ENCODE measurements at places on chromosomes 4 and X.

DNA sequence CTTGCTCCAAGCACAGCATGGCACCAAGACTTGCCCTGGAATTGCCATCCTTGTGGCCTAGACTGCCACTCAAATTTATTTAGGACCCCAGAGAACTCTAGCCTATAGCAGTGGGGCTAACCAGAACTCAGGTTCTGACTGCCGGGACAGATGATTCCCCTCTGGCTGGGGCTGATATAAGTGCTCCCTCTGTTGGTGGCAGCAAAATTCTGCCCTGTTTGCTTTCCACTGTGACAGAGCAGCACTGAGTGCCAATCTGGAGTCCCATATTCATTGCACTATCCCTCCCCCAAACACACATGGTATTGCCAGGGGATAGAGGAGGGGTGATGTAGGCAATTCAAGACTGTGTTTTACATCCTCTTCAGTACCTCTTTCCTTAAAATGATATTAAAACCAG is 1081.9 kb downstream of the FAT4 start:
- no peak for DNase-seq

DNA sequence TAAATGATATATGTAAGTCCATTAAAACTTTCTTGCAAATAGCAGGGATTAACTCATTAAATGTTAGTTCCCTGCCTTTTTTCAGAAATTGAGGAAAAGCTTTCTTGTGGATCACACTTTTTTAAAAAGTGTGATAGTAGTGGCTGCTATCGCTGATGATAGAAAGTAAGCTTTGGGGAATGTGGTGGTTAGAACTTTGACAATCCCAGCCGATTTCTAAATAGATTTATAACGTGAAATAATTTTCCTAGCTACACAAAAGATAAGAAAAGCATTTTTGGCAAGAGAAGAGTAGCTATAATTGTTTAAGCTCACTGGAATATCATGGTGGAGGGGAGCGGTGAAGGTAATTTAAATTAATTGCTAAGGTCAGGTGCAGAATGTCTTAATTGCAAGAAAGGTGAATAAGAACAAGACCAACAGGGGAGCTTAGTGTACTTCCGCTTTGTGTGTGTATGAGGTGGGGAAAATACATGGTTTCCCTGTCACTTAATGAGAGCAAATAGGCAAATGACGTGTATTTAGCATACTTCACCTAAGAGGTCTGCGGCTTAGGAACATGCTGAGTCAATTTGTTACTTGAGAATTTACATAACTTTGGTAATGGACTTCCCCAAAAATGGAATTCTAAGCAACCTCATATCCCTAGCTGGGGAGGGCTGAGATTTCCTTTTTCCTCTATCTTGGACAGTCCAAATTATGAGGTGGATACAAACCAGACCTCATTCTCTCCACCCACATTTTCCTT is 11.7 kb upstream of the IL21 start:
- no peak for DNase-seq

DNA sequence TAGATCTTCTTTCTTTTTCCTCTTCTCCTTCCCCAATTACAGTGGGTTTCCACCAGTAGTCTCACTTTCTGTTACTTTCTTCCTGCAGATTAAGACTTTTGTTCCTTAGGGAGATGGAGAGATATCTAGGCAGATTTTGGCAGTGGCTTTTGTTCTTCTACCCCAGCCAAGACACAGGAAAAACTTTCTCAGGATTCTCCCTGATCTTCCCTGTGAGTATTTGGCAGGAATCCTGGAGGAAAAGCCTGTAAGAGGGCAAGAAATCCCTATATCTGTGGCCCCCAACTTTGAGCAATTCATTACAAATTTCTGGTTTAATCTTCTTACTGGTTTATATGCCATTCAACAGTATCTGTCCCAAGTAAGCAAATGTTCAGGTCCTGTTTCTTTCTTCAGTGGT is 21.9 kb downstream of the SLC9A7 start:
- no peak for DNase-seq

GRCh38 chrX:49001521-49002090 is 458 bp downstream of the GRIPAP1 start:
- DNase-seq = peak; percentile 26

- DNase-seq = no peak
These were observed 11.3 kb downstream of the FRG2 start for GRCh38 chr4:190015538-190016368.

GRCh38 chr4:90375081-90375480 is 247.9 kb downstream of the CCSER1 start:
- DNase-seq = no peak

DNA sequence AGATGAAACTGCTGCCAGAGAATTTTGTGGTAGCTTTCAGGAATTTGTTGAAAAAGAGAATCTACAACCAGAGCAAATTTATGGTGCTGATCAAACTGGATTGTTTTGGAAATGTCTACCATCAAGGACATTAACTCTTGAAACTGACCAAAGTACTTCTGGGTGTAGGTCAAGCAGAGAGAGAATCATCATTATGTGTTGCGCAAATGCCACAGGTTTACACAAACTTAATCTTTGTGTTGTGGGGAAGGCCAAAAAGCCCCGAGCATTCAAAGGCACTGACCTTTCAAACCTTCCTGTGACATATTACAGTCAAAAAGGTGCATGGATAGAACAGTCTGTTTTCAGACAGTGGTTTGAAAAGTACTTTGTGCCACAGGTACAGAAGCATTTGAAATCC is 2.1 kb downstream of the TIGD2 start:
- DNase-seq = no peak

DNA sequence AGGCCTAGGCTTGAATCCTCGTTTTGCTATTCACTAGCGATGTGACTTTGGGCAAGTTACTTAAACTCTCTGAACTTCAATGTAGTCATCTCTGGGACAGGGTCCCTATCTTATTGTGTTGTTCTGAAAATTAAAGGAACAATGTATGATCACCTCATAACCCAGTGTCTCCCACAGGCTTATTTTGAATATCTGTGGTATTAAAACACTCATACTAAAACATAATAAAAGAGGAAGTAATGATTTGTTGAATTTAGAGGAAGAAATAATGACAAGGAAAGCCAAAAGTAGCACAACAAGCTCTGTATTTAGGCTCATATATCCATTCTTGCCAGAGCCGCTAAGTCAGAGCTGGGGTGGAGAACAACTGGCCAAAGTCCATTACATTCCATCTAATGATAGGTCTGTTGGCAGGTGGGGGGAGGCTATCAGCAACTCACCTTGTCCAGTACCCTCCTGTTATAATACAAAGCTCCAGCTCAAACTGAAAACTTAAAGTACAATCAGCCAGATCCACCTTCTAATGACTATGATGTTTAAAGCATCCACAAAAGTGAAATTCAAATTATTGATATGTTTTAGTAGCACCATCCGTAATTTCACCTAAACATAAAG is 64.5 kb upstream of the LSM6 start:
- no peak for DNase-seq

- DNase-seq = no peak
These were observed 238.6 kb downstream of the DCTD start for GRCh38 chr4:182678590-182678989.

- DNase-seq = no peak
These were observed 41.3 kb upstream of the IGFBP7 start for GRCh38 chr4:57151481-57151880.

DNA sequence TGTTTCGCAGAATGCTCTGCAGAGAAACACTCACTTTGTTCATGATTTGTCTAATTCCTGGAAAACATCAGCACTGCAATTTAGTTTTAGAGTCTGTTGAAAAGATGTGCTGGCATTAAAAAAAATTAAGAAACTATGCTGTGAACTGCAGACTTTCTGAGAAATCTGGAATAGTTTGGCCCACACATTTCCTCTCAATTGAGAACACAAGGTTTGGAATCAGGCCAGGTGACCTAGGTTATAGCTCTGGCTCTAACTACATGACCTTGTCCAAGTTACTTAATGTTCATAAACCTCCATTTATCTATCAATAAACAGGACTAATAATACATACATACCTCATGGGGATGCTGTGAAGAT is 61.4 kb upstream of the ENPEP start:
- DNase-seq = no peak

DNA sequence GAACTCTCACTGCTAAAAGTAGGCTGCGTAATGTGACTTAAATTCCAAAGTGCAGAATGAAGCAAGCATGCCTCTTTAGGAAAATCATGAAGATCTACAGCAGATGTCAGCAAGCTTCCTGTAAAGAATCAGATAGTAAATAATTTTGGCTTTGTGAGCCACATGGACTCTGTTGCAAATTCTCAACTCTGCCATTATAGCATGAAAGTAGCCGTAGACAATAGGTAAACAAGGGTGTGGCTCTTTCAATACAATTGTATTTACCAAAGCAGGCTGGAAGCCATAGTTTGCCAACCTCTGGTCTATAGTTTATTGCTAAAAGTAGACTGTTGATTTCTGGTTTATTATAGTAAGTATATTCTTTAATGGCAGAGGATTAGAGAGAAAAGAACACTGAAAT is 80.3 kb upstream of the FAM9B start:
- no peak for DNase-seq

DNA sequence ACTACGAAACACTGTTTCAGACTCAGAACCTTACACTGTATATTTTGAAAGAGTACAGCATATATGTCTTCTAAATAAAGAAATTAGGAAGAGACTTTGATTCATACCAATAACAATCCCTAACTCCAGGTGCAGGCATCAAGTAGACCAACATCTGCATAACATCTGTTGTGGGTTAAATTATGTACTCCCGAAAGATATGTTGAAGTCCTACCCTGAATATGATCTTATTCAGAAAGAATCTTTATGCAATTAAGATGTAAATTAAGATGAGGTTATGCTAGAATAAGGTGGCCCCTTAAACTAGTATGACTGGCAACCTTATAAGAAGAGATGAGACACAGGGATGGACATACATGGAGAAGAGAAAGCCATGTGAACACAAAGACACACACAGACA is 117.9 kb downstream of the INPP4B start:
- DNase-seq = no peak

- DNase-seq = peak; percentile 30
These were observed 3.5 kb upstream of the SLIT2 start for GRCh38 chr4:20248155-20248558.

GRCh38 chrX:142043196-142043595 is 139.5 kb downstream of the MAGEC1 start:
- DNase-seq = no peak

- DNase-seq = no peak
These were observed 46.2 kb downstream of the MAGEB5 start for GRCh38 chrX:26262121-26262523.

GRCh38 chr4:111602848-111603247 is 542.4 kb upstream of the FAM241A start:
- no peak for DNase-seq

GRCh38 chr4:133062851-133063250 is 86.2 kb upstream of the PCDH10 start:
- no peak for DNase-seq

GRCh38 chr4:80125252-80126177 is 52.5 kb upstream of the ANTXR2 start:
- DNase-seq = peak; percentile 20

DNA sequence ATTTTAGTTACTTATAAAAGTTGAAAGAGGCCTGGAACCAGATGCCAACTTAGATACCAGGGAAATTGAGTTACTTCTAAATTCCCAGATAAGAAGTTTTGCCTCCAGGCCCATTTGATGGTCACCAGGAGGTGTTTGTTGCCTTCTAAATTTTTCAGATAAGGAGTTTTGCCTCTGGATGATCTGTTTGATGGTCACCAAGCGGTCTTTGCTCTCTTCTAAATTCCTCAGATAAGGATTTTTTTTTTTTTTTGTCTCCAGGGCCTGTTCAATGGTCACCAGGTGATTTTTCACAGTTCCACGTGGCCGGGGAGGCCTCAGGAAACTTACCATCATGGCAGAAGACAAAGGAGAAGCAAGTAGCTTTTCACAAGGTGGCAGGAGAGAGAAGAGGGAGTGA is 66.5 kb downstream of the FAM9B start:
- DNase-seq = no peak

DNA sequence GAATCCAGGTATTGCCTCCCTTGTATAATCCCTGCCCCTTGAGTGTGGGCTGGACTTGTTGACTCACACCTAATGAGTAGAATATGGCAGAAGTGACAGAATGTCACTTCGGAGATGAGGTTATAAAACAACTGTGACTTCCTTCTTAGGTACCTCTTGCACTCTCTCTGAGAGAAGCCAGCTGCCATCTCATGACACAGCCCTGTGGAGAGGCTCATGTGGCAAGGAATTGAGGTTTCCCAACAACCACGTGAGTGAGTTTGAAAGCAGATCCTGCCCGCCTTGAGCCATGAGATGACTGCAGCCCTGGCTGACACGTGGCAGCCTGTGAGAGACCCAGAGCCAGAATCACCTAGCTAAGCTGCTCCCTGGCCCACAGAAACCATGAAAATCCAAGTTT is 13.5 kb downstream of the ASB11 start:
- no peak for DNase-seq

DNA sequence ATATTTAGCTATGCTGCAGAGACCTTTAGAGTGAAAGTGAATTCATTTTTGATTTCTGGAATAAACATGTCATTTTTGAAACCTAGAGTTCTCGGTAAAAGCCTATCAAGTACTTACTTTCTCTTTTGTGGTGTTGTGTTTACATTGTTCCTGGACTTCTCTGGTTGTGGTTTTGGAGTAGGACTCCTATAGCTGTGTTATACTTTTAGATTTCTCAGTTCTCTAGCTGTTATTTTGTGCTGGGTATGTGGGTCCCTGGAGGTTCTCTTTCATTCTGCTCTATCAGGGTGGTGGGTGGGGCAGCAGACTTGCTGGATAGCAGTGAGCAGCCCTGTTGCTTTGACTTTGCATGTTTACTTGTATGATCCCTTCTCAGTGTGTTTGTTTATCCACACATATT is 25.6 kb upstream of the MSMO1 start:
- DNase-seq = no peak

DNA sequence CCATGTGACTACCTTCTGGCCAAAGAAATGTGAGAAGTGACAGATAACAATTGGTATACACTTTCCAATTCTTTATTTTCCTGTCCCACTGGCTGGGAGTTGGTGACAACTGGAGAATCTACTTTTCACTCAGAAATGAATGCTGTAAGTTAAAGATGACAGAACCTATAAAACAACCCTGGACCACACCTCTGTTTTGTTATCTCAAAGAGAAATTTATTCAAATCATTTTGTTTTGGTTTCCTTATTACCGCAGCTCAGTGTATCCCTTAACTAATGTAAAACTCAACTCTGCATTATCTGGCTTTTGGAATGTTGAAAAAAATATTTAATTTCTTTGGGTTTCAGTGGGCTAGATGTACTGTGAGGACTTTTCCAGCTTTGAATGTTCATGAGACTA is 469.8 kb downstream of the PCDH7 start:
- no peak for DNase-seq

DNA sequence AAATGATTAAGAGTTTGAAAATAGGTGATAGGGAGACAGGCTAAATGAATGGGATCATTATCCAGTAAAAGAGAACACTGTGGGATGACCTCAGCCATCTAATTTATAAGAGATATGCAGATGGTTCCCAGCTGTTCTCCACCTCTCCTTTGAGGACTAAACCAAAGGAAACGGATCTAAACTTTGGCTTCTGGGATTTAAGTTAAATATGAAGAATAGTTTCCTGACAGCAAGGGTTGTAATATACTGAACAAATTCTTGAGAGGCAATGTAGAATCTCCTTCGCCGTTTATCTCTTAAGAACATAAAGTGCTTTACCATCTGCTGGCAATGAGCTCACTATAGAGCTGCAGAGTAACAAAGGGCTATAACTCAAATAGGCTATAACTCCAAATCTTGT is 35.4 kb upstream of the HPGDS start:
- no peak for DNase-seq

Measured in HEK293T (cell line).